ENCODE measurements at places on chromosomes 4 and X. TPM values are rescaled to one million over a fixed set of nuclear protein-coding genes. Genes with fewer than 3 reads are reported as not detected.
A peak's percentile ranks its signal among the peaks of the same experiment; 100 is the strongest.

GRCh38 chr4:16021804-16022560 is 59.0 kb upstream of the FGFBP2 start:
- H3K4me3 ChIP-seq: no peak overlapping the region
- no peaks in the 10 kb centered on the region for H3K36me3 ChIP-seq
- H3K27me3 ChIP-seq: no peaks in the 10 kb centered on the region
- H3K4me1 ChIP-seq: peaks cover 2% of the 10 kb centered on the region

GRCh38 chr4:25925486-25926201 is 11.6 kb downstream of the SMIM20 start:
- no peaks in the 10 kb centered on the region for H3K27me3 ChIP-seq
- no peak overlapping the region for H3K27ac ChIP-seq
- DNase-seq: no peak
- peaks cover 32% of the 10 kb centered on the region for H3K4me1 ChIP-seq
- no peak overlapping the region for H3K4me3 ChIP-seq

GRCh38 chr4:61922766-61923165 is 722.6 kb downstream of the ADGRL3 start:
- DNase-seq: no peak
- no peak overlapping the region for H3K4me3 ChIP-seq
- no peaks in the 10 kb centered on the region for H3K27me3 ChIP-seq

DNA sequence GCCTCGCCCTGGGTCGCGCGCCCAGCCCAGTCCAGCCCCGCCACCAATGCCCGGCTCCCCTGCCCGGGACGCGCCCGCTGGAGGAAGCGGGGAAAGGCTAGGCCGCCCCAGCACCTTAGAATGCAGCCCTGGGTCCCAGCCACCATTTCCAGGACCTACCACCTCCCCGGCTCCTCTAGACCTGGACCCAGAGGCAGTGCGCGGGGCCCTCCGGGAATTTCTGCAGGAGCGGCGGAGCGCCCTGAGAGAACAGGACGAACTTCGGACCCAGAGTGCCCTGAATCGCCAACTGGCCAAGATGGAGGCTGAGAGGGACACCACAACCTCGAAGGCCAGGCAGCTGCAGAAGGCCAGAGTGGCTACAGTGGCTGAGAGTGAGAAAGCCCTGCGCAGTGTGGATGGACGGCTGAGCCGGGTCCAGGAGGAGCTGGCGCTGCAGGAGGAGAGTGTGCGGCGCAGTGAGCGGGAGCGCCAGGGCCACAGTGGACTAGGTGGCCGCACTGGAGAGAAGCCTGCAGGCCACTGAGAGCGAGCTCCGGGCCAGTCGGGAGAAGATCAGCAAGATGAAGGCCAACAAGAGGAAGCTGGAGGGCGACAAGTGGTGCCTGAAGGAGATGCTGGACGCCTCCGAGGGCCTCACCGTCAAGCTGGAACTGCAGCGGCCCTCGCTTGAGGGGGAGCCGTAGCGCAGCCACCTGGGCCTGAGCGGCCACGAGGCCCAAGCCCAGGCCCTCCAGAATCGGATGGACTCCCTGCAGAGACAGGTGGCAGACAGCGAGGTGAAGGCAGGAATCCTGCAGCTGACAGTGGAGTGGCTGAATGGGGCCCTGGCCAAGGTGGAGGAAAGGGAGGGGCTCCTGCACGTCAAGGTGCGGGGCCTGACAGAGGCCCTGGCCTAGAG is 15.5 kb downstream of the SMIM10L2A start:
- H3K36me3 ChIP-seq: no peaks in the 10 kb centered on the region
- H3K4me3 ChIP-seq: no peak overlapping the region
- H3K4me1 ChIP-seq: no peaks in the 10 kb centered on the region
- DNase-seq: no peak

GRCh38 chr4:124977045-124977444 is 264.5 kb upstream of the ANKRD50 start:
- no peak overlapping the region for H3K4me3 ChIP-seq
- no peaks in the 10 kb centered on the region for H3K36me3 ChIP-seq
- no peaks in the 10 kb centered on the region for H3K27me3 ChIP-seq
- no peak overlapping the region for H3K27ac ChIP-seq
- no peaks in the 10 kb centered on the region for H3K4me1 ChIP-seq

- H3K4me3 ChIP-seq: no peak overlapping the region
- H3K27ac ChIP-seq: no peak overlapping the region
- no peak for DNase-seq
- H3K4me1 ChIP-seq: no peaks in the 10 kb centered on the region
- H3K27me3 ChIP-seq: no peaks in the 10 kb centered on the region
Measured at GRCh38 chr4:61254406-61254805, 54.3 kb downstream of the ADGRL3 start.

DNA sequence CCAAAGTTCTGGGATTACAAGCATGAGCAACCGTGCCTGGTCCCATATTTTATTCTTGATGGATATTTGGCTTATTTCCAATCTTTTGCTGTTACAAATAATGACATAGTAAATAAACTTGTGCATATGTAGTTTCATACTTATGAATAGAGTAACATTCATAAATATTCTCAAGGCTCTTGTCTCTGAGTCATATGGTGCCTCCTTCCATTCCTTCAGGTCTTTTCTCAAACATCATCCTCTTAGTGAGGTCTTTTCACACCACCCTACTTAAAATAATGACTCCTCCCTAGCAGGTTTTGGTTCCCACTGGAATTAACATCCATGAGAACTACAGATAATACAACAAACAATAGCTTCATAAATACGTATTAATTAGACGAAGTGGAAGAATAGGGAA is 416.6 kb downstream of the IQCM start:
- H3K4me1 ChIP-seq: no peaks in the 10 kb centered on the region
- DNase-seq: no peak
- no peaks in the 10 kb centered on the region for H3K27me3 ChIP-seq
- H3K4me3 ChIP-seq: no peak overlapping the region

DNA sequence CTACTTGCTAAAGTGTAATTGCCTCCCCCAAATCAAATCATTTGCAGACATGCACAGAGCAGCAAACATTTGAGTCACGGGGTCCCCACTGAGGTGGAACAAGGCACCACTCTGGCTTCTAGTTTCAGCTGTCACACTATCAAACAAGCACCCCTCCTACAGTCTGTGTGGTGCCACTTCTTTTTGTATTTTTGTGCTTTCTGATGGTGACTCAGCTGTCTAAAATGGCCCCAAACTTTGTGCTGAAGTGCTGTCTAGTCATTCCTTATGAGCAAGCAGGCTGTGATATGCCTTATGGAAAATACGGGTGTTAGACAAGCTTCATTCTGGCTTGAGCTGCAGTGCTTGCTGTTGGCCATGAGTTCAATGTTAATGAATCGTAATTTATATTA is 15.4 kb downstream of the IGFBP7 start:
- H3K4me1 ChIP-seq: peaks cover 31% of the 10 kb centered on the region
- DNase-seq: no peak
- H3K27ac ChIP-seq: no peak overlapping the region
- H3K27me3 ChIP-seq: no peaks in the 10 kb centered on the region
- H3K36me3 ChIP-seq: no peaks in the 10 kb centered on the region

- no peaks in the 10 kb centered on the region for H3K36me3 ChIP-seq
- no peak for DNase-seq
Measured at GRCh38 chrX:10755439-10756334, 135.3 kb upstream of the MID1 start.

- H3K4me3 ChIP-seq: no peak overlapping the region
- H3K27ac ChIP-seq: no peak overlapping the region
- H3K36me3 ChIP-seq: no peaks in the 10 kb centered on the region
- H3K4me1 ChIP-seq: no peaks in the 10 kb centered on the region
Measured at GRCh38 chr4:30256116-30256832, 463.9 kb upstream of the PCDH7 start.

- no peak for DNase-seq
- peaks cover 20% of the 10 kb centered on the region for H3K4me1 ChIP-seq
- peak overlapping the region; percentile 95 for H3K27ac ChIP-seq
- no peaks in the 10 kb centered on the region for H3K27me3 ChIP-seq
Measured at GRCh38 chrX:1592470-1593142, 1.2 kb downstream of the AKAP17A start.

- DNase-seq: no peak
- no peaks in the 10 kb centered on the region for H3K27me3 ChIP-seq
- no peak overlapping the region for H3K4me3 ChIP-seq
Measured at GRCh38 chr4:38207110-38207457, 246.9 kb downstream of the PTTG2 start.

DNA sequence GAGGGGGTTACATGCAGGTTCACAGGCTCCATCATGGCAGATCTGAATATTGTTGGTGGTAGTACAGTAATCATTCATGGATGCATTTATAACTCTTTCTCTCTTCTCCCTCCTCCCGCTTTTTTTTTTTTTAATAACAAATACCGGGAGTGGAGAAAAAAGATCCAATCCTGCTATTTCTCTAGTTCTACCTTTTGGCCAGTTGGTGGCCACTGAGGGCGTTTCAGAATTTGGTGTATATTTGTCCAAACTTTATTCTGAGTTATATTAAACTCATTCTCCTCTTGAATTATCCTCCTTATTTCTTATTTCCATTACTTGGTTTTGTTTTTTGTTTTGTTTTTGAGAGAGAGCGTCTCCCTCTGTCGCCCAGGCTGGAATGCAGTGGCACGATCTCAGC is 74.8 kb downstream of the HMGB2 start:
- DNase-seq: no peak
- no peaks in the 10 kb centered on the region for H3K27me3 ChIP-seq
- H3K36me3 ChIP-seq: no peaks in the 10 kb centered on the region
- no peak overlapping the region for H3K4me3 ChIP-seq
- H3K27ac ChIP-seq: no peak overlapping the region

- no peaks in the 10 kb centered on the region for H3K36me3 ChIP-seq
- peaks cover 28% of the 10 kb centered on the region for H3K4me1 ChIP-seq
- H3K4me3 ChIP-seq: peak overlapping the region; percentile 17
- H3K27me3 ChIP-seq: no peaks in the 10 kb centered on the region
- peak overlapping the region; percentile 82 for H3K27ac ChIP-seq
- peak; percentile 55 for DNase-seq
Measured at GRCh38 chr4:40550948-40551462, 78.7 kb downstream of the RBM47 start.

DNA sequence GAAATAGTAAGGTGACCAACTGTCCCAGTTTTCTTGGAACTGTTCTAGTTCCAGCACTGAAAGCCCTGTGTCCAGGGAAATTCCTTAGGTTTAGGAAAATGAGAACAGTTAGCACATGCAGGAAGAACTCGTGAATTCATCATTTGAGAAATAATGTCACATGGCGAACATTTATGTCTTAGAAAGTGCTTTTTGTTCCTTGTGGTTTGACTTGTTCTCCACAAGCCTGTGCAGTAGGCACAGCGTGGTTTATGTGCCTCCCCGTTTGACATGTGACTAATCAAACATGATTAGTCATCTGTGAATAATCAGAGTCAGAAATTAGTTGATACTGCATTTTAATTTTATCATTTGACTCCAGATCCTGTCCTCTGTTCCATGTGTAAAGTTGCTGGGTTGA is 556.0 kb upstream of the CPEB2 start:
- H3K4me1 ChIP-seq: no peaks in the 10 kb centered on the region
- no peak overlapping the region for H3K27ac ChIP-seq
- DNase-seq: no peak
- no peaks in the 10 kb centered on the region for H3K36me3 ChIP-seq
- no peak overlapping the region for H3K4me3 ChIP-seq

GRCh38 chrX:41036668-41037326 is 48.4 kb upstream of the USP9X start:
- no peaks in the 10 kb centered on the region for H3K27me3 ChIP-seq
- H3K36me3 ChIP-seq: no peaks in the 10 kb centered on the region
- H3K4me1 ChIP-seq: no peaks in the 10 kb centered on the region
- H3K4me3 ChIP-seq: no peak overlapping the region
- DNase-seq: no peak
- no peak overlapping the region for H3K27ac ChIP-seq

DNA sequence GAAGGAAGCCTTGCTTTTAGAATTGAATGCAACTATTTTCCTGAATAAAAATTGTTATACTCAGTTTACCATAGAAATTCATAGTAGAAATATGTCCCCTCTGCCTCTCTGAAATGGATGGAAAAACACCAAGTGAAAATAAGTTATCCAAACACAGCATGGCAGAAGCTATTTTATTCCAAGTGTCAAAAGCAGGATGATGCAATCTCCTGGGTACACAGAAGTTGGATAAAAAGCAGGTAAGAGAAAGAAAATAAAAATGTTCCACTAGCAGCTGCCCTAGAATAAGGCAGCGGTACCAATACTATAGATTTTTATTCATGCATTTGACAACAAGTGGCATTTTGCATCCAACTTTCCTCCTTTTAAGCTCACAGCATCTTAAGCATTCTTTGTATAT is 89.0 kb upstream of the TENT5D start:
- no peaks in the 10 kb centered on the region for H3K27me3 ChIP-seq
- no peaks in the 10 kb centered on the region for H3K36me3 ChIP-seq
- no peak overlapping the region for H3K4me3 ChIP-seq

- no peak overlapping the region for H3K27ac ChIP-seq
- H3K4me3 ChIP-seq: no peak overlapping the region
Measured at GRCh38 chrX:56066016-56066415, 166.1 kb upstream of the KLF8 start.

- no peak overlapping the region for H3K4me3 ChIP-seq
- H3K27ac ChIP-seq: no peak overlapping the region
- peaks cover 16% of the 10 kb centered on the region for H3K4me1 ChIP-seq
Measured at GRCh38 chr4:173539986-173540385, 10.0 kb upstream of the HAND2 start.

- H3K36me3 ChIP-seq: peaks cover under 1% of the 10 kb centered on the region
- H3K27ac ChIP-seq: no peak overlapping the region
- H3K27me3 ChIP-seq: no peaks in the 10 kb centered on the region
- H3K4me3 ChIP-seq: no peak overlapping the region
- no peak for DNase-seq
Measured at GRCh38 chr4:122167369-122167768, 15.2 kb downstream of the BLTP1 start.

DNA sequence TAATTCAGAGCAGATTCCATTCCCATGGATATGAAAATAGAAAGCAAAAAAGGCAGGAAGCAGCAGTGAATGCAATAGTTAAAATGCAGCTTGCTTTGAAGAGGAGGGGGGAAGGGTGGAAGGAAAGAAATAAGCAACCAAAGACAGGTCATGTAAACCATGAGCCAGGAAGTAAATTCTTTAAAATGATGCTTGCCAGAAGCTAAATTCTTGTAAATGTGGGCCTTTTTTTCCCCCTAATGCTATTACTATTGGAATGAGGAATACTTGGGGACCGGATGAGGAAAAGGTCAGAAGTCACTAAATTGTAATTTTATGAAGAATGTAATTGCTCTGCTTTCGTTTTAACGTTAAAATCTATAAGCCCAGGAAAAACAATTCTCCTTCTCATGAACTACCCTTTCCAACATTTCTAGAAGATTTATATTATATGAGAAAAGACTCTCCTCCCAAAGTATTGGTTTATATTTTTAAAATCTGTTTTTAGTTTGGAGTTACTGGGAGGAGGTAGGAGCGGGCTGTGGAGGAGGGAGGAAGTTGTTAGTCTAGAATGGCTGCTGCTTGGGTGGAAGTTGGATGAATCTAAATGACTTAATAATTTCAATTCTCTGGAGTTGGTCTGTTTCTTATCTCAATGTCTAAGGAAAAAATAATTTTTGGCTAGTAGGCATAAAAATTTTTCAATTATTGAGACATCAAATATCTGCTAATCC is 77.6 kb upstream of the PCDH18 start:
- no peaks in the 10 kb centered on the region for H3K36me3 ChIP-seq
- H3K4me1 ChIP-seq: no peaks in the 10 kb centered on the region
- H3K27ac ChIP-seq: no peak overlapping the region
- no peak overlapping the region for H3K4me3 ChIP-seq
- DNase-seq: no peak
- no peaks in the 10 kb centered on the region for H3K27me3 ChIP-seq

The CACNA1F gene
- 0.51 TPM for total RNA-seq

The RHOXF2 gene
- total RNA-seq: not detected

The CENPI gene
- 0.76 TPM for total RNA-seq

The PPP1R2C gene
- total RNA-seq: not detected

The PNMA6A gene
- 2.3 TPM for total RNA-seq

The RTL3 gene
- total RNA-seq: not detected

The GPC3 gene
- 55.3 TPM for total RNA-seq

The GLRB gene
- total RNA-seq: 3.2 TPM

The MAGEC1 gene
- not detected for total RNA-seq

The ARSD gene
- total RNA-seq: 28.3 TPM

The ANOS1 gene
- 69.4 TPM for total RNA-seq
